ENCODE measurements at places on chromosomes 11 and 22.

DNA sequence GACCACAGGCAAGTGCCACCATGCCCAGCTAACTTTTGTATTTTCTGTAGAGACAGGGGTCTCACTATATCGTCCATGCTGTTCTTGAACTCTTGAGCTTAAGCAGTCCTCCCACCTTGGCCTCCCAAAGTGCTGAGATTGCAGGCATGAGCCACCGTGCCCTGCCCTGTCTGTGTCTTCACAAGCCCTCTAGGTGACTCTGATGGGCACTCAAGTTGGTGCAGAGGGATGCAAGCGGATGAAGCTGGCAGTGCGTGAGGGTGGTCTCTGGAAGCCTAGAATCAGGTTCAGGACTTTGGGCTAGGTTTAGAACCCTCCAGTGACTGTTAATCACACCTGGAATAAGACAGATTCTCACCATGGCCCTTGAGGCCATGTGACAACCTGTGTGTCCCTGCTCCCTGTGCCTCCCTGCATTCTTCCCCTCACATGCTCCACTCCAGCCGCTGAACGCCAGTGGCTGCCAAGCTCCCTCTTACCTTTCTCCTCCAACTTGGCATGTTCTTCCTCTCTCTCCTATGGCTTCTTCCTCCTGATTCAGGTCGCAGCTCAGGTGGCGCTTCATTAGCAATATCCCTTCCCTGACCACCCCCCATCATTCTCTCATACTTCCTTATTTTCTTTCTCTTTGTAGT, 242.3 kb upstream of the TBCEL start:
- no peak for DNase-seq

GRCh38 chr11:35334385-35335090, 84.8 kb downstream of the SLC1A2 start:
- DNase-seq = no peak

DNA sequence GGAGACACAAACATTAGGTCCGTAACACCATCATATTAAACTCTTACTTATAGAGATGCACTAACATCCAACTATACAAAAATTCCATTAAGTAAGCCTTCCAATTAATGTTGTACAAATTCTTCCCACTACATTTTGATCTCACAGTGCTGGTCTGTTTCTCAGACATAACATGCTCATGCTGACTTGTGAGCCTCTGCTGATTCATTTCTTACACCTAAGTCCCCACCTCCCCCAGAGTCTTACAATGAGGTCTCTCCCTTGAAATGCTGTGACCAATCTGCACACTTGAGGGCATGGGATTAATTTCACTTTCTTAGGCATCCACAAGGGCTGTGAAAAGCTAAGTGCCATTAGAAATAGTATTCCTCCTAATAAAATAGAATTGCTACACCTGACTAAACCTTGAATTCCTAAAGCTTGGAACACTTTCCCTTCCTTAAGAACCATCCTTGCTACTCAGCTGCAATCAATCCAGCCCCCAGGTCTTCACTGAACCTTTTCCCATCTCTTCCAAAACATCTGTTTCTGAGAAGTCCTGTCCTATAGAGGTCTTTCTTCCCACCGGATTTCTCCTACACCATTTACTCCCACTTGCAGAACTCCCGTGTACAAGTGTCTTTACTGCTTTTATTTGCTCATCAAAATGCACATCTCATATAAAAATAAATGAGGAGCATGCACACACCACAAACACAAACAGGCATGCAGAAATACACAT, 2.0 kb downstream of the HBG1 start:
- DNase-seq = no peak

DNA sequence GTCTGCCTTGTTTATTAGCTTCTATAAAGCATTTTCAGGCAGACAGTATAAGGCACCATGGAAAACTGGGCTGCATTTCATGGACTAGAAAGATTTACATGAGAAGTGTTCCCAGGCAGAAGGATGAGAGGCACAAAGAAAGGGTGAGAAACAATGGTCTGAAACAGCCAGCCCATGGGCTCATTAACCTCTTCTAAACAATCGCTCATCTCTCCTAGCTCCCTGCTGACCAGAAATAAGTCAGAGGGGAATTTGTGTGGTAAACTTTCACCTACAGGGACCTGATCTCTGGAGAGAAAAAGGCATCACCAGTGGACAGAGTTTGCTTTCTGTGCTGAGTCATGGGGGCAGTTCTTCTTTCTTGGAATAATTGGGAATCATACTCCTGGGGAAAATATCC, 51.8 kb upstream of the KIRREL3 start:
- DNase-seq = no peak

- DNase-seq = no peak
Observed at GRCh38 chr11:74154620-74155281, 16.1 kb downstream of the C2CD3 start.

DNA sequence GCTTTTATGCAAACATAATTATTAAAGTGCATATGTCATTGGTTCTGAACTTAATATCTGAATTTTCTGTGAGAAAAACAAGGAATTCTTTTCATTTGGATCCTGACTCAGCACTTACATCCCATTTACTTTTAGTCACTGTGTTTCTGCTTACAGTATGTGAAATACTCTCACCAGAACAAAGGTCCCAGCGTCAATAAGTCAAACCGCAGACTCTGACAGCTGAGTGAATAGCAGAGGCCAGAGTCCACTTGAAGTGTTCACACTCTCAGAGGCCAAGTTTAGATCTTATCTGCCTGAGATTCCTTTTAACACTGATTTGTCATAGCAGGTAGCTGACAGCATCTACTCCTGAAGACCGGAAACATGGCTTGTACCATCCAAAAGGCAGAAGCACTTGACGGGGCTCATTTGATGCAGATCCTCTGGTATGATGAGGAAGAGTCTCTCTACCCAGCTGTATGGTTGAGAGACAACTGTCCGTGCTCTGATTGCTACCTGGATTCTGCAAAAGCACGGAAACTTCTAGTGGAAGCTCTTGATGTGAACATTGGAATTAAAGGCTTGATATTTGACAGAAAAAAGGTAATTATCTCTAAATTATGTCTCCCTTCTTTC, 14.6 kb downstream of the BBOX1 start:
- DNase-seq = peak; percentile 14

DNA sequence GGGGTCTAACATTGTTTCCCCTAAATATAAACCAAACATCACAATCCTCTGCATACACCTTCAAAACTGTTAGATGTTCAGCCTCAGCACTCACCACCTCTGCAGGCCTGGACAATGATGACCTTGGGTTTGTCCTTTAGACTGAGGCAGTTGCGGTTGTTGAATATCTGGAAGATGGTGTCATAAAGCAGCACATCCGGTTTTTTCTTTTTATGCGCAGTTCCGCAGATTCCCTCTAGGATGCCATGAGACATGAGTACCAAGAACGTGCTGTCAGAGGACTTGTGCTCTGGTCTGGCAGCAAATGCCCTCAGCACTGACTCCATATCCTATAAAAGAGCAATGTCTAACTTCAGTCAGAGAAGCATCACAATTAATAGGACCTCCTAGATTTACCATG, 22.8 kb downstream of the CASP5 start:
- no peak for DNase-seq

GRCh38 chr22:38865201-38866023, 6.6 kb downstream of the CBX6 start:
- DNase-seq = no peak

DNA sequence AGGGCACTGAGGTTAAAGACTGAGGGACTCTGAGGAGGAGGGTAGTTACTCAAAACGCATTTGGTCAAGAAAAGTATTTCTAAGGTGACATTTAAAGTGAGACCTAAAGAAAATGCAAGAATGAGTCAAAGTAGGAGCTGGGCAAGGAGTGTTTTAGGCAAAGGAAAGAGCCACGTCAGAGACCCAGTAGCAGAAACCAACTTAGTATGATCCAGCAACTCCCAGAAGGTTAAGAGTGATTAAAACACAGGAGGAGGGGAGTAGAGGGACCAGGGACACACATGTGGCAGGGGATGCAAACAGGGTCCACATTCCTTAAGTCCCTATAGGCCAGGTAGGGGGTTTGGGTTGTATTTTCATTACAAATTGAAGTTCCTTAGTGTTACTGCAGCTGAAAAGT, 24.3 kb upstream of the CCDC34 start:
- no peak for DNase-seq

DNA sequence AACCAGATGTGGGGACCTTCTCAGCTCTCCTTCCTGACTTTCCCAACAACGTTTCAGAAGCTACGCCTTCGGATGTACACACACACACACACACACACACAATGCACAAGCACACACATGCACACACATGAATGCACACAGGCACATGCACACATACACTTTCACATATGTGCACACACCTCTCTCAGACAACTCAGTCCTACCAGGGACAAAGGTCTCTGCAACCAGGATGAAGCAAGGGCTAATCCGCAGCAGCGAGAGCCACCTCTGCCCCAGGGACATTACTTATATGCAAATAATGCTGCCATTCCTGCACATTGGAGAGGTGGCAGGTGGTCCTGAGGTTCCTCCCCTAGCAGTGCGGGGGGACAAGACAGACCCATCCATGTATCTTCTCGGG, 27.4 kb upstream of the LINC01488 start:
- DNase-seq = no peak

DNA sequence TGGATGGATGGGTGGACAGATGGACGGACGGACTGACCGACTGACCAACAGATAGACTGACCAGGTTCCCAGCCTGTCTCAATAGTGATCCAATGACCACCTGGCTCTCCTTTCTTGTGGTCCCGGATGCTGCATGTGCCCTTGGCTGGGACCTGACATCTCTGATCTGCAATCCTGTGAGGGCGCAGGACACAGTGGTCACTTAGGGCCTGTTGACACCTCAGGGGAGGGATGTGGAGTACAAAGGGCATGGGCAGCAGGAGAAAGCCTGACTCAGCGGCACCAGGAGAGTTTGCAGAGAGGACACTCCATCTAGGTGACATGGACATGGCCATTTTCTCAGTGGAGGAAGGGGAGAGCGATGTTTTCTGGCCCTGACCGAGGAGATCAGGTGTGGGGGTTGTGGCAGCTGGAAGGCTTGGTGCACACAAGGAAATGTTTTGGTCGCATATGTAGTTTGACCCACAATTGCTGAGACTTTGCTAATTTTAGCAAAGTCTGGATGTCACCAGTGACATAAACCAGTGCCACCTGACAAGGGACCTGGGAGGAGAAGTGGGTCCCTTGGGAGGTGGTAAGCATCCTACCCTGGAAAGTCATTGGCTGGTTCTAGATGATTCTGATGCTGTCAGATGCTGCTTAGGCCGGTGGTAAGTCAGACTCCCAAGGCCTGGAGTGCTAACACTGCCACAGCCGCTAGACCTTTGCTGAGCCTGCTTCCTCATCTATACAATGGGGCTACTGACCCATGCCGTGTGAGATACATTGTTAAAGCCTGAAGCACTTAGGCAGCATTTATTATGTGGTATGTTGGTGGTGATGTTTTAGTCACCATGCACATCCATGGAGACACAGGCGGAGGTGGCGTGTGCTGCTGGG, 50.7 kb downstream of the CD82 start:
- no peak for DNase-seq

DNA sequence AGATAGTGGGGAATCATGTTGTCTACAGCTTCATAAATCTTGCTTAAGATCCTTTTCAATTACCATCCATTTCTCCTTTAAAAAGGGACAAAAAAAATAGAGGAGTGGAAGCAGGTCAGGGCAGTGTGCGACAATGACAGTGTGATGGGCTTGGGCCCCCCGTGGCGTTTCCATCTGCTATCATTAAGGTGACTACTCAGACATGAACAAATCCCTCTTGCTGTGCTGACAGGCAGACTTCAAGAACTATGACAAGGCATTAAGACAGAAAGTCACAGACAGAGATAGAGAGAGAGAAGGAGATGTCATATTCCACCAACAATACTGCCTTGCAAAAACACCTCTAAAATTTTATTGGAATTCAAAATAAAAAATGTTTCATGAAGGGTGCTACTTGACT, 263.2 kb downstream of the DCDC1 start:
- no peak for DNase-seq

DNA sequence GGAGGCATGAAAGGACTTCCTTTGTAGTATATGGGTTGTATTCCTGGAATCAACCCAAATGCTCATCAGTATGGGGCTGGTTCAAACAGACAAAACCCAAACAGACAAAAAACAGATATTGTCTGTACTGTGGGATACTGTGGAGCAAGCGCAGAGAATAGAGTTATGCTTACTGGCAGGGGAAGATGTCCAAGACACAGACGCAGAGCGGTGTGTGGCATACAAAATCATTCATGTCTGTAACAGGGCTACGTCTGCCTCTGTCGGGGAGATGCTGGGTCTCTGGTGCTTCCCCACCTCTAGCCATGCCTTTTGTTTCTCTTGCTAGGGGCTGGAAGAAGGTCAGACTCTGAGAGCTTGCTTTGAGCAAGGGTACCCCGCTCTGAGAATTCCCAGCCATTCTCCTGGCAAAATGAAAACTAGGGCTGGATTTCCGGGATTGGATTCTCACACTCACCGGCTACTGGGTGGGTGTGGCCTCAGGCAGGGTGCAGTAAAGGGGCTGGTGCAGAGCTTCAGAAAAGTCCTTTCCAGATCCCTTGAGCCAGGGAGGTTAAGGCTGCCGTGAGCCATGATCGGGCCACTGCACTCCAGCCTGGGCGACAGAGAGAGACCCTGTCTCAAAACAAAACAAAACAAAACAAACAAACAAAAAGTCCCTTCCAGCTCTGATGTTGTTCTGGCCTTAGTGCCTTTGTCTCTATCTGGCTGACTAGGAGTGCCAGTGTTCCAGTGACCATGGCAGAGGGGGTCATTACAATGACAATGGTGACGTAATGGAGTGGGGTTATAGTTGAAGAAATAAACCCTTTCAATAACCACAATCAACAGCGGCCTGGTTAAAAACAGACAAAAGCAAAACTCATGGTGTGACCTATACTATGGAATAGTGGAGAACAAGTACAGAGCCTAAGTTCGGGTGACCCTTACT, 2.9 kb upstream of the ABCC8 start:
- no peak for DNase-seq

DNA sequence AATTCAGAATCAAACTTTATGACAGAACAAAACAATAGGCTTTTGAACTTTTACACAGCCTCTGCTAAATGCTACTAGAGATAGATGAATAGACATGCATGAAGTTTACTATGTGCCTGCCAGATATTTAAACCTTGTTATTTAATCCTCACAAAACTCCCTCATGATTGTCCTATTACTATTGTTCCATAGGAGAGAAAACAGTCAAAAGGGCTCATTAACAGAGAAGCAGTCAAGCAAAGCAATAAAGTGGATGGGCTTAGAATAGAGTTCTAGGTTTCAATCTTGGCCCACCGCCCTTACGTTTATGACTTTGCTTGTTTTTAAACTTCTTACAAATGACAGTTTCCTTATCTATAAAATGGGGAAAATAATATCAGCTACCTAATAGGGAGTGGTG, 12.9 kb downstream of the CWC15 start:
- DNase-seq = no peak

- DNase-seq = no peak
Observed at GRCh38 chr11:65412271-65413076, 10.1 kb upstream of the NEAT1 start.
